ENCODE measurements at places on chromosomes 6 and 20. TPM values are rescaled to one million over a fixed set of nuclear protein-coding genes. Genes with fewer than 3 reads are reported as not detected.
A peak's percentile ranks its signal among the peaks of the same experiment; 100 is the strongest.

DNA sequence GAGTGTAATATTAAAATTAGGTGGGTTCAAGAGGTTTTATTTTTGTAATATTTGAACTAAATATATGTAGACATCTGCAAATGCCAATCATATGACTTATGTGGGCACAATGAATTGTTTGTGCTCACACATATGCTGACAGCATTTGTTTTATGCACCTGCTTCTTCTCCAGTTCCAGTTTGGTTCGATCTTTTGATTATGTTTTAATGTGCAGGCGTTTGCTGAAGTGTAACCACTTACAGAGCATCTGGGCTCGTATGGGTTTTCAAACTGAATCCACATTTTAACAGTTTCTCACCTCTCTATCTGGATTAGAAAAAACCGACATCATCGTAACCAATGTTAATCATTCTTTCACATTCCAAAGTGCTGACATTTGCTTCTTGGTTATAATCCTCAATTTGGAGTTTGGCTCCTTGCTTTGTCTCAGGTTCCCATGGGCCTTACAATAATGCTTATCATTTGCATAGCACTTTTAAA, 129.1 kb upstream of the SPACA1 start:
- H3K36me3 ChIP-seq = no peaks in the 10 kb centered on the region
- no peak overlapping the region for H3K27ac ChIP-seq
- H3K4me1 ChIP-seq = peaks cover 32% of the 10 kb centered on the region
- peaks cover 17% of the 10 kb centered on the region for H3K27me3 ChIP-seq

GRCh38 chr6:3363296-3364025, 93.4 kb downstream of the SLC22A23 start:
- peaks cover 3% of the 10 kb centered on the region for H3K27me3 ChIP-seq
- H3K4me1 ChIP-seq = no peaks in the 10 kb centered on the region
- H3K36me3 ChIP-seq = no peaks in the 10 kb centered on the region
- H3K27ac ChIP-seq = no peak overlapping the region

- no peaks in the 10 kb centered on the region for H3K36me3 ChIP-seq
- H3K27me3 ChIP-seq = no peaks in the 10 kb centered on the region
- H3K4me1 ChIP-seq = no peaks in the 10 kb centered on the region
- no peak overlapping the region for H3K27ac ChIP-seq
Observed at GRCh38 chr6:67501755-67502154, 1133.3 kb upstream of the ADGRB3 start.

GRCh38 chr6:44826025-44826676, 438.6 kb downstream of the CDC5L start:
- H3K4me1 ChIP-seq = peaks cover 17% of the 10 kb centered on the region
- DNase-seq = no peak
- H3K36me3 ChIP-seq = peaks cover 15% of the 10 kb centered on the region
- no peaks in the 10 kb centered on the region for H3K27me3 ChIP-seq

GRCh38 chr20:54545676-54546358, 70.4 kb downstream of the DOK5 start:
- H3K36me3 ChIP-seq = no peaks in the 10 kb centered on the region
- no peak overlapping the region for H3K27ac ChIP-seq
- no peaks in the 10 kb centered on the region for H3K27me3 ChIP-seq
- no peak for DNase-seq

Gene CGA
- total RNA-seq = not detected

- H3K27me3 ChIP-seq = no peaks in the 10 kb centered on the region
- no peaks in the 10 kb centered on the region for H3K4me1 ChIP-seq
- no peak overlapping the region for H3K27ac ChIP-seq
- no peak overlapping the region for H3K4me3 ChIP-seq
Observed at GRCh38 chr20:58580474-58580835, 65.3 kb upstream of the APCDD1L start.

GRCh38 chr6:24356310-24356973, 1.4 kb downstream of the DCDC2 start:
- no peak for DNase-seq
- H3K4me3 ChIP-seq = no peak overlapping the region
- peaks cover 48% of the 10 kb centered on the region for H3K27me3 ChIP-seq
- no peaks in the 10 kb centered on the region for H3K36me3 ChIP-seq

Gene SFT2D1
- total RNA-seq = 30.5 TPM

GRCh38 chr20:38789503-38790199, 15.8 kb upstream of the PPP1R16B start:
- no peak overlapping the region for H3K27ac ChIP-seq
- H3K4me1 ChIP-seq = peaks cover 19% of the 10 kb centered on the region
- no peak overlapping the region for H3K4me3 ChIP-seq
- DNase-seq = no peak
- H3K27me3 ChIP-seq = peaks cover 4% of the 10 kb centered on the region

- H3K36me3 ChIP-seq = no peaks in the 10 kb centered on the region
- no peak for DNase-seq
- no peaks in the 10 kb centered on the region for H3K27me3 ChIP-seq
- H3K4me1 ChIP-seq = no peaks in the 10 kb centered on the region
- H3K4me3 ChIP-seq = no peak overlapping the region
Observed at GRCh38 chr6:103734016-103734415, 1125.7 kb downstream of the HACE1 start.

GRCh38 chr20:17611290-17611539, 41.3 kb downstream of the DSTN start:
- no peaks in the 10 kb centered on the region for H3K27me3 ChIP-seq
- peaks cover 45% of the 10 kb centered on the region for H3K4me1 ChIP-seq
- peak overlapping the region; percentile 65 for H3K4me3 ChIP-seq
- DNase-seq = no peak
- peak overlapping the region; percentile 97 for H3K27ac ChIP-seq

DNA sequence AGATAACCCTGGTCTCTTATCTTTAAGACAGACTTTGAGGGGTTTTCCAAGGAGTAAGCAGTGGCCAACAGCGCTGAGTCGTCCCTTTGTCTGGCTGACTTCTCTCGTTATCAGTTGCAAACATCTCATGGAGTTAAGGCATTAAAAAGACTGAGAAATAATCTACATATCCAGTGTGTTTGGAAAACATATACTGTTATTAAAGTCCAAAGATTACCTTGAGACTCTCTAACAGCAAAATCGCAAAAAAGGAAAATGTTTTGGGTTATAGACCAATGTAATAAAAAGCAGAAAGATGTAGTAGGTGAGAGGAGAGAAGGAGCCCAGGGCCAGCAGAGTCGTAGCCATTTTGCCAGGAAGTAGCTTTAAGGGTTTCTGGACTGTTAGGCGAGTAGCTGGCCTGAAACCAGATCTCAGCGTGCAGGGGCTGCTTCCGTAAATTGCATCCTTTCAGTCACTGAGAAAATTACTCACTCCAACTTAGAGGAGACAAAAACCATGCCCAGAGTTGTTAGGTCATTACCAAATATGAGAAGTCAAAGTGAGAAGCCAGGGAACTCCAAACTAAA, 24.6 kb downstream of the MYLK4 start:
- H3K4me3 ChIP-seq = no peak overlapping the region
- no peaks in the 10 kb centered on the region for H3K36me3 ChIP-seq
- no peak for DNase-seq
- H3K27ac ChIP-seq = no peak overlapping the region
- H3K27me3 ChIP-seq = peaks cover 2% of the 10 kb centered on the region

GRCh38 chr6:152746172-152746553, 4.4 kb upstream of the VIP start:
- H3K4me1 ChIP-seq = no peaks in the 10 kb centered on the region
- no peak overlapping the region for H3K4me3 ChIP-seq
- no peaks in the 10 kb centered on the region for H3K27me3 ChIP-seq
- no peak for DNase-seq
- no peak overlapping the region for H3K27ac ChIP-seq

DNA sequence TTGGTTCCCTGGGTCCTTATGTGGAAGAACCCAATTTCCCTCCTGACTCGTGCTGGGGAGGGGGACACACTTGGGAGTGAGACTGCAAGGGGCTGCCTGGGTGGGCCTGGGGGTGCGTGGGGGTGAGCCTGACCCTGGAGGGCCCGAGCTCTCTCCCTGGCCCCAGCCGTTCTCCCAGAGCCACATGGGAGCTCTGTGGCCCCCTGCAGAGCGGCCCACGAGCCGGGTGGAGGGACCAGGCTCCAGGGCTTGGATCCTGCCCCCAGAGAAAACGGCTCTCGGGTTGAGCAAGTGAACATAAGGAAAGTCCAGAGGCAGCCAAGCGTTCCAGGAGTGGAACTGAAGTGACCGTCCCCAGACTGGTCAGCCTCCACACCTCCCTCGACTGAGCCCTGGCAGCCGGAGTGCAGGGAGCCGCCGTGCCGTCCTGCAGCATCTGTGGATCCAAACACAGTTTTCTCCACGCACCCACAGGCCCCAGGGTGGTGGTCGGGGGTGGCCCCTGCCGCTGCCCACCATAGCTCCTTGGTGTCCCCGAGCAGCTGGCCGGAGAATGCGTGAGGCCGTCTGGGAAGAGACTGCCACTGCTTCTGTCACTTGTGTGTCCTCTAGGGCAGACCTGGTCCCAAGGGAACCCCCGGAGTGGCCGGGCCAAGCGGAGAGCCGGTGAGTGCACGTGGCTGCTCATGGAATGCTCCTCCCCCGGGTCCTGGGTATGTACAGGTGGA, 10.6 kb downstream of the COL9A3 start:
- H3K36me3 ChIP-seq = no peaks in the 10 kb centered on the region
- H3K27me3 ChIP-seq = no peaks in the 10 kb centered on the region
- H3K4me3 ChIP-seq = no peak overlapping the region
- DNase-seq = no peak

- H3K27me3 ChIP-seq = no peaks in the 10 kb centered on the region
- H3K4me1 ChIP-seq = peaks cover 31% of the 10 kb centered on the region
- no peak overlapping the region for H3K4me3 ChIP-seq
- H3K36me3 ChIP-seq = peaks cover 14% of the 10 kb centered on the region
Observed at GRCh38 chr20:5156675-5157448, 30.1 kb downstream of the CDS2 start.

Gene NCOA7
- 27.8 TPM for total RNA-seq

- H3K27me3 ChIP-seq = no peaks in the 10 kb centered on the region
- H3K36me3 ChIP-seq = peaks cover 19% of the 10 kb centered on the region
- H3K4me3 ChIP-seq = no peak overlapping the region
- DNase-seq = no peak
- peaks cover 7% of the 10 kb centered on the region for H3K4me1 ChIP-seq
Observed at GRCh38 chr6:21201637-21202350, 391.8 kb upstream of the SOX4 start.

Gene WFDC10A
- total RNA-seq = not detected

Gene SAMD3
- total RNA-seq = 22.1 TPM

Gene FOXP4
- 7.1 TPM for total RNA-seq

DNA sequence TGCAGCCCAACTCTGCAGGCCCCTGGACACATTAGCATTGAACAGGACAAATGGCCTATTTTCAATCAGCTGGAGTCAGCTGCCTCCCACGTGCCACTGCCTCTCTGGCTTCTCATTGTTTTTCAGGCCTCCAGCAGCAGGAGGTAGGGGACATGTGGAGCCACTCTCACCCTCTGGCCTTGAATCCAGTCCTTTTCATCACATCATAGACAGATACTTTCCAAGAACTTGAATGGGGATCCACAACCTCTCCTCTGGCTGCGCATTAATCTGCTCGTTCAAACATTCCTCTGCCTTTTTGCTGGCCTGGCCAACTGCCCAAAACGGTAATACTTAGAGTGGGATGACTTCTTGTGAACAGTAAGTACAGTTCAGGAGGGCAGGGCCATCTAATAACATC, 592.3 kb downstream of the PKHD1 start:
- no peaks in the 10 kb centered on the region for H3K36me3 ChIP-seq
- H3K27me3 ChIP-seq = no peaks in the 10 kb centered on the region
- H3K4me3 ChIP-seq = no peak overlapping the region
- no peak for DNase-seq

DNA sequence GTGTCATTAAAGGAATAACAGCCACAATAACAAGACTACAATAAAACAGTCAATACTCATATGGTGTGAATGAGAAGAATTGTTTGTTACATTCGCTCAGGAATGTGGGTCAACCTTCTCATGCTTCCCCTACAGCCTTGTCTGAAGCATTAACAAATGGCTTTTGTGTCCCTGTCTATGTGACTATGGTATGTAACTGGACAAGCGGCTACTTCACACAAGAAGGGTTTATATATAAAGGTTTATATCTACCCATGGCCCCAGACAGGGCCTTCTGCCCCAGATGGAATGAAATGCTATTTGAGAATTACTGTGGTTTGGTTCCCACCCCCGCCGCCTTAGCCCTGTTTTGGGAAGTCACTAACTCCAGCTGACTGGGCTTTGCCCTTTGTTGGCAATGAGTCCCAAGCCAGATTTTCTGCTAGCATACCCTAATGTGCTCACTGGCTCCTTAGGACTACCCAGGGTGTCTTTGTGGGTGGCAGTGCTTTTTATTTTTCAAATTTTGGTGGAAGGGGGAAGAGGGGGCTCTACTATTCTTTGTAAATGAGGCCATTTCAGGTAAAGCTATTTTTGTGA, 39.4 kb downstream of the TFAP2A start:
- H3K27me3 ChIP-seq = peaks cover 3% of the 10 kb centered on the region
- no peak overlapping the region for H3K27ac ChIP-seq
- H3K4me1 ChIP-seq = no peaks in the 10 kb centered on the region
- H3K36me3 ChIP-seq = no peaks in the 10 kb centered on the region
- no peak overlapping the region for H3K4me3 ChIP-seq

DNA sequence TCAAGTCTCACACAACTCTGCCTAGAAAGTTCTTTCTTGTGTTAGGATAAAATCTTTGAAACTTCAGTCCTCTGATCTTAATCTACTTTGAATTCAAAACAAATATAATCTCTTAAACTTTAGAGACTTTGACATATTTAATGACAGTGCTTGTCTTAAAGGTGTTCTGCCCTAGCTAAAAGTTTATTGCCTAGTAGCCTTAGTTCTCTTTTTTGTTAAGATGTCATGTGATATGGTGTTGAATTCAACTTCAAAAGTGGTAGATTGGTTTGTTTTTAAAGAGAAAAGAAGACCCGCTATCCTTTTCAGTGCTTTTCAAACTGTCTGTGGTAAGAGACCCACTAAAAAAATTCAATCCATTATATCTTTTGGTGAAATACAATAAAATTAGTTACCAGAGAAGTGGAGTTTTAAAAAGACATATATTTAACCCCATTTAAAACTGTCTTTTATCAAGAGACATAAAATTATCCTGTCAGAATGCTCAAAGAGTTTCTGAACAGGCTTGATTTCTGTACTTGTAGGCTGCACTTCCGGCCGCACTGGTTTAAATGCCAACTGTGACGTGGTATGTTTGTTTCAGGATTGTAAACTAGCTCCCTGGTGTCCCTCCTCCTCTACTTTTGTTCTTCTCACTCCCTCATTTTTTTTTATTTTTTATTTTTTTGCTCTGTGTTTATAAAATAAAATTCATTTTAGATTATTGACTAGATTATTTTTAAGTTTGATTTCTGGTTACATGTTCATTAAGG, 76.5 kb downstream of the QKI start:
- peaks cover 5% of the 10 kb centered on the region for H3K36me3 ChIP-seq
- H3K4me3 ChIP-seq = no peak overlapping the region
- peak; percentile 26 for DNase-seq
- no peak overlapping the region for H3K27ac ChIP-seq

DNA sequence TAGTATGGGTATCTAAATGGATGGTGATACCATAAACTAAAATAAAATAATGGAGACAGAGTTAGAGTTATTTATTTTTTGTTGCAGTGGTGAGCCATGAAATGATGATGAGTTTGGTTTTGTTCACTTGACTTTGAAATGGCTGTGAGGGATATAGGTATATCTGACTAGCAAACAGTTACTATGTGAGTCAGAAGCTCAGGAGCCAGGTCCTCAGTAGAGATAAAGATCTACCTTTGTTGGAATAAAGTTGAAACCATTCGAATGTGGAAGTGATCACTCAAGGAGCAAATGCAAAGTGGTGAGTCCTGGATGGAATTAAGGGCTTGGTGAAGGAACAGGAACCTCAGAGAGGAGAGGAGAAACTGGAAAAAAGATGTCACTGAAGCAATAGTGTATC, 86.0 kb upstream of the TPD52L1 start:
- H3K4me1 ChIP-seq = no peaks in the 10 kb centered on the region
- no peak for DNase-seq
- no peaks in the 10 kb centered on the region for H3K36me3 ChIP-seq
- no peak overlapping the region for H3K27ac ChIP-seq
- peaks cover 4% of the 10 kb centered on the region for H3K27me3 ChIP-seq
- no peak overlapping the region for H3K4me3 ChIP-seq

Data from activated CD8-positive, alpha-beta T cell treated with anti-CD3 and anti-CD28 coated beads, Interleukin-2, amount 10 ng/mL, durations not matched to agents 7 days and 5 days (primary cell).